NCI-H1048 (cell line): ENCODE measurements at places on chromosomes 12 and 14.

- DNase-seq, result no peak
These were observed 6.0 kb upstream of the RFX4 start for GRCh38 chr12:106576848-106577247.

- no peak for DNase-seq
These were observed 14.2 kb downstream of the PTGER2 start for GRCh38 chr14:52328276-52328675.

GRCh38 chr14:77378701-77379100 lies 1.5 kb downstream of the SAMD15 start:
- DNase-seq, result no peak

DNA sequence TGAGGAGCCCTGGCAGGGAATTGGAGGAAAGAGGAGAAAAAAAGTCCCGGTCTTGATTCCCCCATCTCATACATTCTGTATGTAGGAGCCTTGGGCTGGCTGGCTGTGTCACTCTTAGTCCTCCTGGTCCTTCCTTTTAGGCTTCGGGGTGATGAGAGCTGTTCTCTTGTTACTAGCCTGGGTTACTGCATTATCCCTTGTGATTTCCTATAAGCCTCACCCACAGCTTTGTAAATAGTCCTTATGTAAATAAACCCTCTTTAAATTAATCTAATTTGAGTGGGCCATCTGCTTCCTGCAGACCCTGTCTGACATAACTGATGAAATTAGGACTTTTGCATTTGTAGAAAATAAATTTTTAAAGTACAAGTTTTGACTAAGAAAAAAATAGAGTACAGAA lies 19.2 kb downstream of the DNM1L start:
- no peak for DNase-seq

- DNase-seq, result no peak
These were observed 363.4 kb downstream of the CACNA1C start for GRCh38 chr12:2416158-2416557.

GRCh38 chr12:11969437-11970154 lies 101.1 kb upstream of the BCL2L14 start:
- no peak for DNase-seq

DNA sequence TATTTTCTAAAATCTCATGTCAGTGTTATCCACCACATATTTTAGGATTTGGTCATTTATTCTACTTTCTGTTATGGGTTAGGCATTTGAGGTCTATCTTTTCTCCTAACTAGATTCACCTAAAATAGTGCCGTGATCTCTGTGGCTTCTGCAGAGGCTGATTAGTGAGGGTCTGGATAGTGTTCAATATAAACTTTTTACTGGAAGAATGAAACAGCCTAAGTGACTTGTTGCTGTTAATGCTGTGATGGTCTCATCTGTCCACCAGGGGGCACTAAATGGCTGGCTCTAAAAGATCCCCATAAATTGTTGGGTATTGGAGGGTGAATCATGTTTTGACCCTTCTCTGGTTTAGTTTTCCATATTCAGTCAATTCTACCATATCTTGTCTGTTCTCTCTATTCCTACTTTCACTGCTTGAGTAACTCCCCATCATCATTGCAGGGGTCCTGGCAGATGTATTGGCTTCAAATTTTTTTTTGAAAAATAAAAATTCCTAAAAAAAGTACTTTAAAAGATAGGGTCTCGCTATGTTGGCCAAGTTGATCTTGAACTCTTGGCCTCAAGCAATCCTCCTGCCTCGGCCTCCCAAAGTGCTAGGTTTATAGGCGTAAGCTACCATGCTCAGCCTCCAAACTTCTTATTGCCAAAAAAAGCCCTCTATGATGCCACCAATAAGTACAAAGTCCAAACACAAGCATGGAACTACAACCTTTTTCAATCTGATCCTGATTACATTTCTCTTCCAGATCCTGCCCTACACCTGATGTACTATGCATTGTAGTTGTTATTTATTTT lies 6.9 kb downstream of the PABPN1 start:
- peak; percentile 19 for DNase-seq

- no peak for DNase-seq
These were observed 27.2 kb upstream of the AP4S1 start for GRCh38 chr14:30998100-30998706.

DNA sequence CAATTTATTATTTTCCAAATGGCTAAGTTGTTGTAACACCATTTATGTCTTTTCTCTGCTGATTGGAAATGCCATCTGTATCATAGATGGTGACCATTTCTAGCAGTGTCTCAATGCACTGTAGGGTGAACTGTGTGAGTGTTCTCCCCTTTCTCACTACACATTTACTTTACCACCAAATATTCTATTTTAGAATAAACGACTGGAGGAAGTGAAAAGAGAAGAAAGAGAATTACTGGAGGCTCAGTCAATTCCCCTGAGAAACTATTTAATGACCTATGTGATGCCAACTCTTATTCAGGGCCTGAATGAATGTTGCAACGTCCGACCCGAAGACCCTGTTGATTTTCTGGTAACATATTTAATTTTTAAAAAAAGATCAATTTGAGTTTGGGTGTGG lies 15.5 kb upstream of the PAPOLA start:
- DNase-seq, result no peak

GRCh38 chr12:4962539-4963486 lies 53.1 kb downstream of the KCNA1 start:
- no peak for DNase-seq

- DNase-seq, result no peak
These were observed 151.2 kb downstream of the AKAP6 start for GRCh38 chr14:32480337-32480736.

GRCh38 chr14:89215114-89215513 lies 201.9 kb downstream of the FOXN3 start:
- no peak for DNase-seq

DNA sequence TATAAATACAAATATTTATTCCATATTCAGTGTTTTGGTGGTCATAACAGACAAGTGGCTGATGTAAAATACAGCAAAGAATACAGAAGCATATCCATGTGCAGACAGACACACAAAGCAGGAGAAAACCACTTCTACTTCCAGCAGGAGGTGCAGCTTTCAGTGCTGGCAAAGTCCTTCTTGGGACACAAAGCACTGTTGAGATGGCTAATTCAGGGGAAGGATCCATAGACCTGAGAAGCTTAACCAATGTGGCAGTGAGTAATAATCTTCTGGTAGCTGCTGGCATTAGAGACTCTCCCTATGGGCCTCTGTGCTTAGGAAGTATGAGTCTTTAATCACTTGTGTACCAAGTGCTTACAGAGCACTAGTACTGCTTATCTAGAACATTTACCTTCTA lies 26.8 kb downstream of the AMN1 start:
- DNase-seq, result no peak

DNA sequence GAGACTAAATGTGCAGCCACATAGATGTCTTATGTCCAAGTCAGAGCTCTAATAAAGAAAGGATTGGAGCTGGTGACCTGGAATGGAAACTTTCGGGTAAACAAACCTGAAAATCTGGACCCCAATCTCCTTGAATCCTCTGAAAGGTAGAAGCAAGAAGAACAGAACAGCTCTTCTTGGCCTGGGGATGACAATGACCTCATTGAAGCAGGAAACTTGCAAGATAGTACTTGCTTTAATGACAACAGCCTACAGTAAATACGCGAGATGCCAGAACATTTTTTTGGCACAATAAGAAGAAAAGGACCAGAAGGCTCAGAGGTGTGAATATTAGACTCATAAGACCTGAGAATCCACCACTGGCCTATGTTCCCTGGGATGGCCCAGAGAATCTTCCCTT lies 4.1 kb upstream of the PRIMA1 start:
- DNase-seq, result no peak

DNA sequence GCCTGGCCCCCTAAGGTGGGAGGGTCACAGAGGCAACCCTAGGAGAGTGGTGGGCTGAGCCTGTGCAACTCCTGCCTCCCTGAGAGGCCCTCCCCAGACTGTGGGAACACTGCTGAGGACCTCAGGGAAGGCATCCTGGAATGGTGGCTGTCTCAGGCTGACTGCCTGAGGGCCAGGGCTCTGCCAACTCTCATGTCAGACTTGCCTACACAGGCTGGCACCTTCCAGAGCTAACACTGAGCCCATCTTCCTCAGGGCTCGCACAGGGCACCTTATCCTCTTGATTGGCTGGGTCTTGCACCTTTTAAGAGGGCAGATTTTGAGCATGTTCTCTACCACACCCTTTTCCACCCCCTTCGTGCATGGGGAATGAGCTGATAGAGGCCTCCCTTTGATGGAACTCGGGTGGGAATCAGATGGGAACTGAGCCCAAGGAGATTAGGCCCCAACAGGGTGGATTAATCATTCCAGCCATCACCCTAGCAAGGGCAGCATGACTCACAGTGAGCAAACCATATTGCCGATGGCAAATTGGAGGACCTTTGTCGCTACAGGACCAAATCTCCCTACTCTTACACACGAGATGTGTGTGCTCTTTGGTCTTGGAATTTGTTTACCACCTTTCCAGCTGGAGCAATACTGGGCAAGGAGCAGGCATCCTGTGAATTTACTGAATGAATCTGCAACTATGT lies 702.8 kb downstream of the VRK1 start:
- no peak for DNase-seq

- DNase-seq, result no peak
These were observed 184.7 kb downstream of the MED13L start for GRCh38 chr12:116092776-116093175.

DNA sequence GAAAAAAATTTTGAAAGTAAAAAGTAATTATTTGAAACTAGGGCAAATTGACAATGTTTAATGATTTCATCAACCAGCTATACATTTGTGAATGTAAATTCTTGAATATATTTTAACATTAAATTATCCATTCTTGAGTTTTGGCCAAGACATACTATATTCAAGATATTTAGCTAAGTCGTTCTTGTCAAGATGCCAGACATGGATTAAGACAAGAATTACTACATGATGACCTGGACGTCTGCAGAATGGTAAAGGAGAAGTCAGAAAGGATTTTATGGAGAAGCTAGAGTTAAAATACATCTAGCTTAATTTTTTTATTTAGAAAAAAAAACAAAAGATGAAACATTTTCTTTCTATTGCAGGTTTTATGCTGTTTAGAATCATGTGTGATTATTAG lies 255.8 kb downstream of the TMTC2 start:
- no peak for DNase-seq

- no peak for DNase-seq
These were observed 44.5 kb upstream of the ESRRB start for GRCh38 chr14:76331328-76332011.

DNA sequence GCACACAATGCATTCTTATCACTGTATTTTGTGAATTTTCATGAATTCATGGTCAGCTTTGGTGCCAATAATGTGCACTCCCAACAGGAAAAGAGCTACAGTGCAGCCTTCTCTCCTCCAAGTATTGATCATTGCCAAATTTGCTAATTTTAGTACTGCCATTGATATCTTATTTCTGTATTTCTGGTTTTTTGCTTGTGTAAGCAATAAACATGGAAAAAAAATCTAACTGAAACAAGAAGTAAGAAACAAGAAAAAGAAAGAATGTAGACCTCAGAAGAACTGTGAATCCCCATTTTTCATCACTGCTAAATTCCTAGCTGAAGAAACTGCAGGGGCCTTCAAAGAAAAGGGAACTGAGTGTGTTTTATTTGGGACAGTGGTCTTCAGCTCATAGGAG lies 161.2 kb downstream of the METTL25 start:
- DNase-seq, result no peak

DNA sequence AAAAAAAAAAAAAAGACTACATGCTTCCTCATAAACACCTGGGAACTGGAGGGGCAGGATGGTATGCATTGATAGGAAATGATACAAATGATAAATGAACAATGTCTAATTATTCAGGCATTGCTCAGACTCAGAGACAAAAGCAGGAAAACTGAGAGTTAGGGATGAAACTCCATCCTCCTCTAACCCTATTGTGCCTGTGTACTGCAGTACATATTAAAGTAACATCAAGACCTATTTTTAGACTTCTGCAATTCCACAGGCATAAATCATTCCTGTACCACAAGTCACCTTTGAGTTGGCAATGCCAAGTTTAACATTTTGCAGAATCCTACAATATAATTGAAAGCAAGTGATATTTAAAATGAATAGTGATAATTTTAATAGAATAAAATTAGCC lies 156.5 kb upstream of the USP15 start:
- DNase-seq, result no peak

GRCh38 chr12:114430306-114430705 lies 24.4 kb upstream of the TBX5 start:
- DNase-seq, result no peak

GRCh38 chr12:132517013-132517739 lies 27.2 kb downstream of the FBRSL1 start:
- DNase-seq, result no peak

DNA sequence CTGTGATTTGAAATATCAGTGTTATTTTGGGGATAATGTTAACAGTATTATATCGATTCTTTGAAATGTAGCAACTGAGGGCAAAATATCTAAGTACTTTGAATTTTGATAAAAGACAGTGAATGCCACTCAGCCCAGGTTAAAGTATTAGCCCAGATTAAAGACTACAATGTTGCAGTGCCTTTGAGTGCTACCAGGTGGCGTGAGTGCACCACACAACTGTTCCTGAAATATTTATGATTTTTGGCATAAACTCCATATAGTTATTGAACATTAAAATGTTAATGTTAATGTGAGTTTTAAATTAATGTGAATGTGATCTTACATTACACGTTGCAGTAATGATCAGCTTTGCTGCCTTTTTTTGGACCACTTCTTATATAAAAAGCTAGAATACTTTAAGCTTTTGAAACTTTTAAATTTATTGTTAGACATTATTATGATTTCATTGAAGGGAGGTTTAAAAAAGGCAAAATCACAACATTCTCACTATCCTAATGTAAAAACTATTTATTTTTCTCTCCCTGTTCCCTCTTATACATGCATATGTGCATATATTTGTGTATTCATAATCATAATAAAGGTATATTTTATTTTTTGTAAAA lies 22.5 kb downstream of the MRPS35 start:
- DNase-seq, result no peak

- DNase-seq, result no peak
These were observed 139.3 kb upstream of the PZP start for GRCh38 chr12:9347328-9348127.

DNA sequence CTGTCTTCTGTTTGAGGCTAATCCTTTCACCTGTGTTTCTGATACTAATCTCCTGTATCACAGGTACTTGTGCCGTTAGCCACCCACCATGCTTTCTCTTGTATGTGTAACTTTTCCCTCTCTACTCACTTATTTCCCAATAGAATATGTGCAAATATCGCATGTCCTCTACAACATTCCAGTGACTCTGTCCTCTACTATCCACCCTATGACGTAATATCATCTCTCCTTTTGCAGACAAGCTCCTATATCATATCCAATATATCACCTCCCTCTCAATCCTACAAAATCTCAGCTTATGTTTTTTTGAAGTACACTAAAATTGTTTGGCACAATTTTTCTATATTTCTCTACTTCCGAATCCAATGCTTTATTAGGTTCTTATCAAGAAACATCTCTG lies 232.6 kb upstream of the LRFN5 start:
- DNase-seq, result no peak

GRCh38 chr14:40955131-40955505 lies 651.6 kb upstream of the LRFN5 start:
- no peak for DNase-seq
